ENCODE measurements at places on chromosomes 16 and 17.
A peak's percentile ranks its signal among the peaks of the same experiment; 100 is the strongest.

DNA sequence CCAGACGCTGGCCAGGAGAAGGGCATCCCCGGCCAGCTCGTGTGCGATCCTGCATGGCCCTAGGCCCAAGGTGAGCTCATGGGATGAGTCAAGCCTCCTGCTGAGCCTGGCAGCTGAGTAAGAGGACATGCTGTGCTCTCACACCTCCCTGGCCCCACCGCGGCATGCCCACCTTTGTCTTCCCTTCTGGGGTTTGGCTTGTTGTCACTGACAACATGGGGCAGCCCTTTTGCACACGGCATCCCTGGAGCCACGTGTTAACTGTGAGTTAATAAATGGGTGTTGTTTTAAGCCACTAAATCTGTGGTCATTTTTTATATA is 8.9 kb upstream of the TNS4 start:
- no peak for DNase-seq

DNA sequence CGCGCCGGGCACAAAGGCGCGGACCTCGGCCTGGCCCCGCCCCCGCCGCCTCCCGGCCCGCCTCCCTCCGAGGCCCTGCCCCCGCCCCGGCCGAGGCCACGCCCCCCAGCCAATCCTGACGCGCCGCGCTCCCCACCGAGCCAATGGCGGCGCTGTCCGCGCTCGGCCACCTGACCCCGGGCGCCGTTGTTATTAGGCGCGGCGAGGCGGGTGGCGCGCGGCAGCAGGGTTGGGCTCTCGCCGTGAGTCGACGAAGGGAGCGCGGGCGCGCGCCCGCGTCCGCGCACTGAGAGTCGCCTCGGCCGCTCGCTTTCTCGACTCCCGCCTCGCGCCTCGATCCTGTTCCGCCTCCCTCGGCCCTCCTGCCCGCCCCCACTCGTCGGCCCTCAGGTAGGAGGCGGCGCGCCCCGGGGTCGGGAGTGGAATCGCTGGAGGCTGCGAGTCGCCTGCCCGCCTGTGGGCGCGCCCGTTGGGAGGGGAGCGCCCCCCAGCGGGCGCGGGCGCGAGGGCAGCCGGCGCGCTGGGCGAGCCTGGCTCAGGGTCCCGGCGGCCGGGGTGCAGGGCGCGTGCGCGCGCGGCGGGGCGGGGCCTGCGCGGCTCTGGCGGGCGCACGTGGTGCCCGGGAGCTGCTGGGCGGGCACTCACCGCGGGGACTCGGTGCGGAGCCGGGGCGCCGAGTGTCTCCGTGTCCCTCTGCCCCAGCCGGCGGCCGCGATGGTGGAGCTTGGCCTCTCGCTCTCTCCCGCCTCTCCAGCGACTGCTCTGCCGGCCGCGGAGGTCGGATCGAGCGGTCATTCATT is 405 bp upstream of the CBLN1 start:
- peak; percentile 66 for DNase-seq

GRCh38 chr17:79453481-79453880 is 157.4 kb downstream of the RBFOX3 start:
- DNase-seq: no peak

DNA sequence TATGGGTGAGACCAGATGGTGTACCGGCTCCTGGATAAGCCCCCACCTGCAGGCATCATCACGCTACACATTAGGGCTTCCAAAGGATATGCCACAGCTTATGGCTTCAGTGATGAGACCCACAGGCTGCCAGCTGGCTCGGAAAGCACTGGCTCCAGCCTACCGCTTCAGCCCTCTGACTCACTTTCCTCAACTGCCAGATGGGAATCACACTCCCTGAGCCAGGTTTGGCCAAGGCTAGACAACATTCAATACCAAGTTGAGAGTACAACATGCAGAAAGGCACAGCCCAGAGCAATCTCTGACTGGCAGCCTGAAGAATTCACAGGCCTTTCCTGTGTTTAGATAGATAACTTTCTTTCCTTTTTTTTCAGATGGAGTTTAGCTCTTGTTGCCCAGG is 10.3 kb downstream of the CENPV start:
- peak; percentile 61 for DNase-seq

DNA sequence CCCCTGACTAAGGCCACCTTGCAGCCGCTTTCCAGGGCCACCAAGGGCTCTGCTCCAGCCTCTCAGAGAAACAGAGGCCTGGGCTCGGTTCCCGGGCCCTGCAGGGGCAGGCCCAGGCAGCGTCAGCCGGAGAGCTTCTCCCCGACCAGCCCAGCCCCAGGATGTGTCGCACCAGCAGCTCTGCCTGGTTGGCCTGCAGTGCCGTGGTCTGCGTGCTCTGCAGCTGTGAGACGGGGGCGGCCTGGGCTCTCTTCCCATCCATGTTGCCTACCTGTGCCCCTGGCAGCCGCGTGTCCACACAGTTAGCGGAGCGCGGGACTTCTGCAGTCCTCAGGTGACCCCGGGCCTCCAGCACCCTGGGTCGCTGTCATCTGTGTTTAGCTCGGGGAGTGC is 4.8 kb downstream of the IGFALS start:
- no peak for DNase-seq

DNA sequence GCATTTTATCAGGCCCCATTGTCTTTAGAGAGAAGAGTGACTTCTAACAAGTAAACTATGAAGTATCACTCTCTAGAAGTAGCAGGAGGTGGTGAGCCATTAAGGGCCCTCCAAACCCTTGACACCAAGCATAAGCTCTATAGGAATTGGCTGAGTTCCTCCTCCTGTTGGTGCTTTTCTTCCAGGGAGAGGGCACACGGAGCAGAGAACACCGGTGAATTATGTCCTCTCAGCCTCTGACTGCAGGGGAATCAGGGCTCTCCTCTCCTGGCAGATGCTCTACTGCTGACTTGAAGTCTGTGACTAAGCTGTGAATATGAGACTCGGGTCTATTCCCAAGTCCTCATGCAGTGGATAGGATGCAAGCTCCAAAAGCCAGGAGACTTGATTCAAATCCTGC is 32.3 kb downstream of the CHD9 start:
- peak; percentile 50 for DNase-seq

- no peak for DNase-seq
Measured at GRCh38 chr17:80924807-80925610, 66.6 kb upstream of the CHMP6 start.

DNA sequence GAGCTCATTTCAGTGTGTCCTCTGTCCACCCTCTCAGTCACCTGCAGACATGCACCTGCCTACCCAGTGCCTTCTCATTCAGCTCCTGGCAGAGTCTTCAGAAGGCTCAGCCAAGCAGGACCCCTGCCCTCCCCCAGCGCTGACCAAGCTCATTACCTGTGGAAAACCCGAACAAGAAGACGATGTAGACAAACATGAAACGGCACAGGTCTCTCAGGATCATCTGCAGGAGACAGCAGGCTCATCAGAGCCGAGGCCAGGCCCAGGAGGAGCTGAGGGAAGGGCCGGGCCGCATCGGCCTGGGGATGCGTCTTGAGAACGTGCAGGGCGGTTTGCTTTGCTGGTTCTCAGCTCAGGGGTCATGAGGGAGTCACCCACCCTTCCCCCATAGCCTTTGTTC is 19.4 kb upstream of the TRPV3 start:
- DNase-seq: no peak
